ENCODE measurements at places on chromosomes 4 and X. TPM values are rescaled to one million over a fixed set of nuclear protein-coding genes. Genes with fewer than 3 reads are reported as not detected.

RHOXF2B gene
- total RNA-seq: not detected

HS6ST2 gene
- 6.6 TPM for total RNA-seq

SERTM2 gene
- total RNA-seq: under 0.01 TPM

DYNLT3 gene
- total RNA-seq: 21.6 TPM

MSN gene
- total RNA-seq: 21.6 TPM

HAUS7 gene
- 6.9 TPM for total RNA-seq

PASD1 gene
- total RNA-seq: not detected

MUC7 gene
- total RNA-seq: not detected

ALAS2 gene
- 9.8 TPM for total RNA-seq

BCOR gene
- total RNA-seq: 36.1 TPM

ANAPC10 gene
- total RNA-seq: 29.0 TPM

SSX1 gene
- not detected for total RNA-seq

CT45A8 gene
- total RNA-seq: not detected

SNX25 gene
- 33.2 TPM for total RNA-seq

ATP1B4 gene
- not detected for total RNA-seq

All from temporal lobe (tissue), 4 donors.